ENCODE measurements at places on chromosomes 1 and 21.

DNA sequence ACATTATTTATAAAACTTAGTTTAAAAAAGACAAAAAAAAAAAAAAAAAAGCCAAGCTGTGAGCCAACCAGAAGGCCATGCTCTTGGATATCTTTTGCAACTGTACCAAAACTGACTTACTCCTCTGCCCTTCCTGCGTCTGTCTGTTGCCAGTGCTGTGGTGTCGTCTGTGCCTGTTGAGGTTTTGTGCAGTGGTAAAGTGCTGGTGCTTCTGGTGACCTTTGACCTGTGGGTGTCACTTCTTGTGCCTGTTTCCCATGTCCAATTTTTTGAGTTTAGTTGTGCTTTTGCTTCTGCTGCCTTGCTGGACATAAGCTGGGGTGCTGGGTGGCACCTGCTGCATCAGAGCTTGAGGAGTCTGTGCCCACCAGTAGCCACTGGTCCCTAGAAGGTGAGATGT is 41.4 kb downstream of the RNF187 start:
- DNase-seq: no peak

DNA sequence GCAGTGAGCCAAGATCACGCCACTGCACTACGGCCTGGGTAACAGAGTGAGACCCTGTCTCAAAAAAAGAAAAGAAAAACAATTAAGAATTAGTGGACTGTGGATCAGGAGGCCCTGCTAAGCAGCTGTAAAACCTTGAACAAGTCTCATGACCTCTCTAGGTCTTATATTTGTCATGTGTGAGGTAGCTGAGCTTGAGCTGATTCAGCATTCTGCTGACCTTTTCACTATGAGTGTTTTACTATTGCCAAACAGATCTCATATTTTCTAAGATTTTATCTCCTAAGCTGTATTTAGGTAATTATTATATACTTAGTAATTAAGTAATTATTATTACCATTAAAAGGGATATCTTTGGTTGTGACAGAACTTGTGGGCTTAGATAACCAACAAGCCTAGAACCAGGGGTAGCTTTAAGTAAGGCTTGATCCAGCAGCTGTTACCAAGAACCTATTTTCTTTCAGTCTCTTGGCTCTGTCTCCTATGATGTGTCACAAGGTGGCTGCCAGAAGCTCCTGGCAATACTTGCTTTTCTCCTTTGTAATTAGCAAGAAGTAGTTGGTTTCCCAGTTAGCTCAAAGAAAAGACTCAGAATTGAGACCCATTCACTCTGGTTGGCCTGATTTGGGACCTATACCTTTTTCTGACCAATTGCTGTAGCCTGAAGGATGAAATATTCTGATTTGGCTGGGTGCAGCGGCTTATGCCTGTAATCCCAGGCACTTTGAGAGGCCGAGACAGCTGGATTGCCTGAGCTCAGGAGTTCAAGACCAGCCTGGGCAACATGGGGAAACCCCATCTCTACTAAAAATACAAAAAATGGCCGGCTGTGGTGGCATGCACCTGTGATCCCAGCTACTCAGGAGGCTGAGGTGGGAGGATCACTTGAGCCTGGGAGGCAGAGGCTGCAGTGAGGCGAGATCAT is 8.5 kb upstream of the ZC3H12A start:
- DNase-seq: no peak

GRCh38 chr1:52034050-52034384 is 407 bp upstream of the KTI12 start:
- DNase-seq: no peak

- no peak for DNase-seq
These were observed 220.5 kb downstream of the CENPF start for GRCh38 chr1:214823311-214824117.

- DNase-seq: peak; percentile 59
These were observed 448 bp downstream of the GATAD2B start for GRCh38 chr1:153922076-153922971.

DNA sequence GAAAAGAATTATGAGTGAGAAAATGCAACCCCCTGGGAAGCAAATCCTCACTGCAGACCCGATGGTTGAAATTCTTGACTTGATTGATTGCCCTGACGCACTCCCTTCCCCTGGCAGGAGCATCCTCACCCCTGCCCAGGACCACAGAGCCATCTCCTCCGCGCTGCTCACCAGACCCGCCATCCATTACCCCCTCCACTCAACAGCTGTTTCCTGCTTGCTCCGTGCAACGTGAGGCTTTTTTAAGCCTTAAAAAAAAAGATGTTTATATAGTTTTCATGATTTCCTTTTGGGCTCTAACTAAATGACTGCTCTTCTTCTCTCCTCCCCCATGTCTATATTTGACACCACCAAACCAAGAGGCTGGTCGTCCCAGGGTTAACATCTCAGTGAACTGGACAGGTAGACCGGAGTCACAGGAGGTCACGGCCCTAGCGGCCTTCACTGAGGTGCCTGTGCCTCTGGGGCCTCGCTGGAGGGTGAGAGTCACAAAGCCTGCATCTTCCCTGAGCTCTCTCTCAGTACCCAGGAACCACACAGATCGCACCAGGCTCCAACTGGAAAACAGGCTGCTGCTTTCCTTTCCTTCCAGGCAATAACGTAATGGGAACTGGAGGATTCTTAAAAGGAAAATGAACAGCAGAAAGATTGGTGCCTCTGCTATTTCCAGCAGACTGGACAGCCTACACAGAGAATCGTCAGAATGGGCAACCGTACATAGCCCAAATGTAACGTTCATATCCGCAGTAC is 49.8 kb downstream of the ZBTB18 start:
- DNase-seq: no peak

- no peak for DNase-seq
These were observed 22.7 kb downstream of the MAP7D1 start for GRCh38 chr1:36178471-36179219.
